ENCODE measurements at places on chromosomes 5 and 9. TPM values are rescaled to one million over a fixed set of nuclear protein-coding genes. Genes with fewer than 3 reads are reported as not detected.

DNA sequence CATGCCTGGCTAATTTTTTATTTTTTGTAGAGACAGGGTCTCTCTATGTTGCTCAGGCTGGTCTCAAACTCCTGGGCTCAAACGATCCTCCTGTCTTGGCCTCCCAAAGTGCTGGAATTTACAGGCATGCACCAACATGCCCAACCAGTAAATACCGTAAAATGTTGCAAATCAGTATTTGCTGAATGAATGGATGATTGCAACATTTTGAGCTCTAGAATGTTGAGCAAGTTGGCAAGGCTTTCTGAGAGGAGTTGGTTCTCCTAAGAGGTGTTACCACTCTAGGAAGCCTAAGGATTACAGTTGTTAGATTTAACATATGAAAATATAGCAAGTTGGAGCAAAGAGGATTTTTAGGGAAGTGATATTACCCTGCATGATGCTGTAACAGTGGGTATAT, 15.6 kb upstream of the DMXL1 start:
- no peak for DNase-seq

DNA sequence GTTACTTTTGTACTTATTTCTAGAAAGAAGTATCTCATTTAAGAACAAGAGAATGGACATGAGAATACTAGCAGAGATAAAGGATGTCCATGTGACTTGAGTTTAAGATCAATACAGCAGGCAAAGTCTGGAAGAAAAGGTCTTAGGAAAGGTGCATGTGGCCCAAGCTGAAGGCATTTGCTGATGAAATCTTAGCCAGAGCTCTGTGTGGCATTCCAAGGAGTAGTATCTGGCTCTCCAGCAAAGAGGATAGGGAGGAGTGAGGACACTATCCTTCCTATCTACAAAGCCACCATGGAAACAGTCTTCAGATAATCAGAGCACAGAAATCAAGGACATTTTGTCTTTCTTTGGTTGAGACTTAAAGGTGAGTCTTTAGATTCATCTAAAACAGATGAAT, 244.1 kb upstream of the RGMB start:
- DNase-seq: no peak

SKP2 gene
- 6.6 TPM for total RNA-seq

DNA sequence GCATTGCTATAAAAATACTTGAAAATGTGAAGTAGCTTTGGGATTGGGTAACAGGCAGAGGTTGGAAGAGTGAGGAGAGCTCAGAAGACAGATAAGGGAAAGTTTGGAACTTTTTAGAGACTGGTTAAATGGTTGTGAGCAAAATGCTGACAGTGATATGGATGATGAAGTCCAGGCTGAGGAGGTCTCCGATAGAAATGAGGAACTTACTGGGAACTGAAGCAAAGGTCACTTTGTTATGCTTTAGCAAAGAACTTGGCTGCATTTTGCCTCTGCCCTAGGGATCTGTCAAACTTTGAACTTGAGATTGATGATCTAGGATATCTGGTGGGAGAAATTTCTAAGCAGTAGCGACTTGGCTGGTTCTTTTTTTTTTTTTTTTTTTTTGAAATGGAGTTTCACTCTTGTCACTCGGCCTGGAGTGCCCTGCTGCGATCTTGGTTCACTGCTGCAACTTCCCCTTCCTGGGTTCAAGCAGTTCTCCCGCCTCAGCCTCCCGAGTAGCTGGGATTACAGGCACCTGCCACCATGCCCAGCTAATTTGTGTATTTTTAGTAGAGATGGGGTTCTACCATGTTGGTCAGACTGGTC, 998.9 kb downstream of the TLE1 start:
- DNase-seq: peak; percentile 25

PDCD1LG2 gene
- 1.1 TPM for total RNA-seq

BTNL9 gene
- 16.0 TPM for total RNA-seq

DNA sequence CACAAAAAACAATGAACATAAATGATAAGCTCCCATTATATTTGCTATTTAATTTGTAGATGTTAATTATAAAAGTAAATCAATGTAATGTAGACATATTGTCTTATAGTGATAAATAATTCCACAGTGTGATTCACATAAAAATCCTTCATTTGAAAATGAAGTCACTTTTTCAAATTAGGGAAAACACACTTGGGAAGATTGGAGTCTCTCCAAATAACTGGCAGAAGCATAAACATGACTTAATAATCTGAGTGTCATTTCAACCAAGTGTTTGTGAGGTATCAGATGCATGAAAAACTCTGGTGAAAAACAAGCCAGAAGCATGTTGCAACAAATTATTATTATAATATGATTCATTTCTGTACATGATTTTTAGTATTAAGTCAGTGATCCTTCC, 102.2 kb downstream of the CETN3 start:
- DNase-seq: no peak

- no peak for DNase-seq
Measured at GRCh38 chr9:23850242-23850689, 24.2 kb upstream of the ELAVL2 start.

COX7C gene
- 2,009 TPM for total RNA-seq

- no peak for DNase-seq
Measured at GRCh38 chr5:37665272-37665671, 174.6 kb downstream of the GDNF start.

- DNase-seq: no peak
Measured at GRCh38 chr5:144195448-144195847, 24.8 kb downstream of the KCTD16 start.

GRCh38 chr9:110257097-110257841, 962 bp upstream of the TXN start:
- DNase-seq: peak; percentile 27

GRCh38 chr9:34072868-34073590, 24.3 kb upstream of the UBAP2 start:
- no peak for DNase-seq

DNA sequence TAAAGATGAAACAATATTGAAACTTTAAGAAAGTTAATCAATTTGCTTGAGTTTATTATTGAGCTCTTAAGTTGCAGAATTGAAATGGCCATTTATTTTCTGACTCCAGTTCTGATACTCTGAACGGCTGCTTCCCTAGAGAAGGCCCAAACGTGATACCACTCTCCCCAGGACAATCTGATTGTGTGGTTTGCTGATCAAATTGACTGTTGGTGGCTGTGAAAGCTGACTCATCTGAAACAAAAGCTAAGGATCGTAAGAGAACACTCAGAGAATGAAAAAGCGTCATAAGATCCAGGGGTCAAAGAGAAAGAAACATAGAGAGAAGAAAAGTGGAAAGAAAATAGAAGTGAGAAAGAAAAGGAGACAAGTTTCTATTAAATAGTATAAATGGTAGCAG, 147.2 kb downstream of the IZUMO3 start:
- no peak for DNase-seq

GRCh38 chr5:18098691-18099090, 464.4 kb downstream of the TAF11L14 start:
- DNase-seq: no peak

DNA sequence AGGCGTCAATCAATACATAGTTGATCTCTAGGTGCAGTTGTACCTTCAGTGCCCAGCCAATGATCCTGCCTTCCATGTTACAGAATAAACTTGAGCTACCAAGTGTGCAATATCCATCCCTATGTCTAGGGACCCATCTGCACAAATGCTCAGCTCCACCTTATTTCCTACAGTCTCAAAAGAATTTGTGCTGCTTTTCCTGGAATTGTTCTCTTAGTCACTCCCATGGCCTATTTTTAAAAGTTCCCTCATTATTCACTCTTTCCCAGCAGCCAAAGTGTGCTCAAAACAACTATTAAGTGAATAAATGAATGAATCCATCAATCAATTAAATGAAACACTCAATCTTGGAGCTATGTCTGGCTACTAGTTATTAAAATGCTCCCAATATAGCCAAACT, 14.7 kb downstream of the LIX1 start:
- no peak for DNase-seq

FGF18 gene
- total RNA-seq: 31.1 TPM

LRRC70 gene
- total RNA-seq: 2.4 TPM

GRCh38 chr5:136232316-136232715, 39.4 kb upstream of the SMIM32 start:
- DNase-seq: no peak

CTSV gene
- not detected for total RNA-seq

DNA sequence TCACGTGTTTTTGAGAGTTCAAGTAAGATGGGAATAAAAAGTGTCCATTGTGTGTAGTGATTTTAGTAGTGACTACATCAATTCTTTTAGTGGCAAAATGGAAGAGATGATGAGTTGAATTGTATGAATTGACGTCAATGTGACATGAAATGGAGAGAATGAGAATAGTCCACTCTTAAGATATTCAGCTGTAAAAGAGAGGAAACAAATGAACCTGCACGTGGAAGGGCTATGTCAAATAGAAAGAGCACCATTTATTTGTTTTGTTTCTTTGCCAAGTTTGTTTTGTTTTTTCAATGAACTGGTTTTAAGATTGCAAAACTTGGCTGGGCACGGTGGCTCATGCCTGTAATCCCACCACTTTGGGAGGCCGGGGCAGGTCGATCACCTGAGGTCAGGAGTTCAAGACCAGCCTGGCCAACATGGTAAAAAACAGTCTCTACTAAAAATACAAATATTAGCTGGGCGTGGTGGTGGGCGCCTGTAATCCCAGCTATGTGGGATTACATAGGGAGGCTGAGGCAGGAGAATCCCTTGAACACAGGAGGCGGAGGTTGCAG, 453.8 kb downstream of the TAF11L14 start:
- DNase-seq: no peak

GRCh38 chr5:155091063-155091648, 77.6 kb downstream of the KIF4B start:
- DNase-seq: peak; percentile 58

TDRD7 gene
- 7.3 TPM for total RNA-seq

DNA sequence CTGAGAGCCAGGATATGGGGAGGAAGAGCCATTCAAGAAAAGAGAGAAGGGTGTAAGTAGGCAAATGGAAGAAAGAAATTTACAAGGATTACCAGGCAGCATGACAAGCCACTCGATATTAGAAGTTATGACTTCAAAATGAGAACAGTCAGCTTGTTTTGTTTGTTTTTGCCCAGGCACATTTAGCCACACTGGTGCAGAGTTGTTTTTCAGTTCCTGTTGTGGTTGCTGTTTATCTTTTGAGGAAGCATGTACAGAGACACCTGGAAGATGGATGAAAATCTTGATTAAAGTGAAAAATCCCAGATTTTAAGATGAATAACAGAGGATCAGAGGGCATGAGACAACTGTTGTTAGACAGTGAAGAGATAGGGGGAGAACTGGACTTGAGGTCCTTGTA, 199.1 kb downstream of the MTRR start:
- DNase-seq: no peak

- no peak for DNase-seq
Measured at GRCh38 chr5:150706776-150707390, 6.0 kb upstream of the RBM22 start.

DNA sequence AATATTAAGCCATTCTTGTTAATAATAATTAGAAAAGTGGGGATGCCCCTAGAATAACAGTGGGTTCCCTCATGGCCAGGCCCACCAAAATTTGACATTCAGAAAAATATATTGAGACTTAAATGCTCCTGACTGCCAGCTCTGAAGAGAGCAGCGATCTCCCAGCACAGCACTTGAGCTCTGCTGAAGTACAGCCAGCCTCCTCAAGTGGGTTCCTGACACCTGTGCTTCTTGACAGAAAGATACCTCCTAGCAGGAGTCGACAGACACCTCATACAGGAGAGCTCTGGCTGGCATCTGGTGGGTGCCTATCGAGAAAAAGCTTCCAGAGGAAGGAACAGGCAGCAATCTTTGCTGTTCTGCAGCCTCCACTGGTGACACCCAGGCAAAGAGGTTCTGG, 261.5 kb downstream of the DTWD2 start:
- no peak for DNase-seq

LVRN gene
- total RNA-seq: 0.40 TPM

STOM gene
- total RNA-seq: 222 TPM

OLFM1 gene
- 12.3 TPM for total RNA-seq

- no peak for DNase-seq
Measured at GRCh38 chr5:12910641-12911040, 1006.4 kb upstream of the CTNND2 start.

DNA sequence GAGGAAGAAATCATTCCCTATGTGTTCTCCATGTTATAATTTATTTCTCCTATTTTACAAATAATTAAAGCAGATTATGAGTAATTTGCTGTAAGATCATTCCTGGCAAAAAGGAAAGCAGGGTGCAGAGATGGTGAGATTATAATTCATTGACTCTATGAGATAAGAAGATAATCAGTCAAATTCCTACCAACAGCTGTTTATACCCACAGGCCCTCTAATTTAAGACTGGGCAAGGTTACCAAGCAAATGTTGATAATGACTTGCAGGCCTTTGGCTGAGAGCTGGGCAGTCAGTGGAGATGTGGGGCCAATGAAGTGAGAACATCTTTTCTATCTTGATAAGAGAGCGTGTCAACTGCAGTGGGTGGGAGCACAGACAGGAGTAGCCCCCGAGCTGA, 222.7 kb downstream of the ICE1 start:
- no peak for DNase-seq

DNA sequence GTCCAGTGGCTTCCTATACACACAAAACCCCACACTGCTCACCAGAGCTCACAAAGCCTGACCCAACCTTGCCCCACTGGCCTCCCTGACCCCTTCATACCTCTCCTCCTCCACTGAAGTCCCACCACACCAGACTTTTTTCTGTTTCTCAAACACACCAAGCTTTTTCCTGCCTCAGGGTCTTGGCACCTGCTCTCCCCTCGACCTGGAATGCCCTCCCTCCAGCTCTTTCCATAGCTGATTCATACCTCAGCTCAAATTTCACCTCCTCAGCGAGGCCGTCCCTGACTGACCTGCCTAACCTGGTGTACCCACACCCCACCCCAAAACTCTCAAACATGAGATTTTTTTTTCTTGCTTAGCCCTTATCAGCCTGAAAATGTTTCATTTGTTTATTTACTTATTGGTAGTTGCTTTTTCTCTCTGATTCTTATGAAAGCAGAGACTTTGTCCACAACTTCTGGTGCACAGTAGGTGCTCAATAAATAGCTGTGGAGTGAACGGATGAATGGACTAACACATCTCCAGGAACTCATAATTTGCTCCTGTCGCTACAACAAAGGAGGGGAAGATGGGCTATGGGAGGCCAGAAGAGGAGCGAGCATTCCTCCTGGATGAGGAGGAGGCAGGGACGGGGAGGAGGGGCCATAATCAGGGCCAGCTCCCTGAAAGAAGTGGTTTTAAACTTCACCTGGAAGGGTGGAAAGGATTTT, 84.3 kb downstream of the SH3TC2 start:
- no peak for DNase-seq

CA9 gene
- 0.20 TPM for total RNA-seq

DNA sequence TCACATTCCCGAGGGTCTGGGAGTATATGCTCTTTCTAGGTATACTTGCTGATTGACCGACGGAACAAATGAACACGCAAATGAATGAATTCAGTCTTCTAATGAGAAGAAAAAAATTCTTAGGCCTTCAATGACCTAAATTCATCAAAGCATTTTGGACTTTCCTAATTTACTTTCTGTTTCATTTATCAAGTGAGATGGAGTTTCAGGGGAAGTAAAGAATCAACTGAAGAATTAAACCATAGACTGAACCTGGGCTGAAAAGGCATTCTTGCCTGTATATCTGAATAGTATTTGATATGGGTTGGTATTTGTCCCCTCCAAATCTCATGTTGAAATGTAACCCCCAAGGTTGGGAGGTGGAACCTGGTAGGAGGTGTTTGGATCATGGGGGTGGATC, 64.1 kb downstream of the ZFAND5 start:
- no peak for DNase-seq

Measured in heart right ventricle (tissue), 16 donors.